ENCODE measurements at places on chromosomes 1 and 21.

DNA sequence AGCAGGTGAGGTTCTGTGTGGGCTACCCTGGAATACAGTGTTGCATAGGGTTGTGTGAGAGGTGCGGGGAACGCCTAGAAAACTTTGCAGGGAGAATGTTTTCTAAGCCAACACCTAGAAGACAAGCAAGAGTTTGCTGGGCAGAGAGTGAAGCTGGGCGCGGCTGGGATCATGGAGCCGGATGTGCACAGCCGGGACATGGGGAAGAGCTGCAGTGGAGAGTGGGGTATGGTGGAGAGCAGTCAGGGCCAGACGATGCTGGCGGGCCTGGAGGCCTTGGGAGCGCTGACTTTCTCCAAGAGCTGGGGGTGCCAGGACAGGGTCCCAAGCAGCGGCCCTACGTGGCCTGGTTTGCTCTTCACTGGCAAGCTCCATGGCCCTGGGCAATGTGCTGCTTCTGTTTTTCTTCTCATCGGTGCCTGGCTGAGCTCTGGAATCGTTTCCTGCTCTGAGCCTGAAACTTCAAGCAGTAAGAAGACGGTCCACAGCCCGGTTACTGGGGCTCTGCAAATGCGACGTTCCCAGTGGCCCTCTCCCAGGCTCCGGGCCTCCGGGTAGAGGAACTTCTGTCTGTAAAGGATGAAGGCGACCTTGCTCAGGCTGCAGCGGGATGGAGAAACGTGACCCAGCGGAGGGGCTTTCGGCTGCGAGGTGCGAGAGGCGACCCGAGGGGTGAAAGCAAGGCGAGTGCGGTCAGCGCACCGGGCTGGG is 51.9 kb upstream of the CD34 start:
- peak; percentile 30 for DNase-seq

DNA sequence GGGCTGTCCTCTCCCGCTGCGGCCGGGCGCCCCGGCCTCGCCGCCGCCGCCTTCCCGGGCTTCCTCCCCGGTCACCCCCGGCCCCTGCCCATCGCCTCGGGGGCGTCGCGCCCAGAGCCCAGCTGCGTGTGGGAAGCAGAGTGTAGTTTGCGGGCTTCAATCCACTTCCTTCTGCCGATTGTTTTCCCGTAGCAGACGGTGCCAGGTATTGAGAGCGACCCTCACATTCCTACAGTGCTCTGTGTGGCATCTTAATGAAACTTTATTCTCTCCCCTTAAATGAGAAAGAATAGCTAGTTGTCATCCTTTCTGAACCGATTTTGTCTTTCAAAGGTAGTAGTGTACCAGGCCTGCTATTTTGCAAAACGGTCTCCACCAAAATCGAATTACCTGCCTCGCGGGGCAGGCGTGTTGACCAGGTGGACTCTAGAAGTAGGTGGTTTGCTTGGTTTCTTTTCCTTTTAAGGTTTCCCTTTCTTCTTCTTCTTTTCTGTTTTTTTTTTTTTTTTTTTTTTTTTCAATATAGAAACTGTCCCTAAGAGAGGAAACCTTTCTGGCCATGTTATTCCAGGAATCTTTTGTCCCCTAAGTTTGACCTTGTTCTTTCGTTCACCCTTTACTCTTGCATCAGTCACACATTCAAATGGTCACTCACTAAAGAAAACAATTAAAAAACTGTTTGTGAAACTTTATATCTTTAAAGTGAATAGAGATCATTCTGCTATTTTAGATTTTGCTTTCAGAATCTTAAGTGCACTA is 881 bp downstream of the USP25 start:
- DNase-seq, result peak; percentile 6

- DNase-seq, result peak; percentile 53
These were observed at the start of gene FAAH for GRCh38 chr1:46394108-46394871. Gene FAAH, plus strand, starts transcription at chr1:46394317. Its CDS starts 32 bp downstream, at chr1:46394349.

DNA sequence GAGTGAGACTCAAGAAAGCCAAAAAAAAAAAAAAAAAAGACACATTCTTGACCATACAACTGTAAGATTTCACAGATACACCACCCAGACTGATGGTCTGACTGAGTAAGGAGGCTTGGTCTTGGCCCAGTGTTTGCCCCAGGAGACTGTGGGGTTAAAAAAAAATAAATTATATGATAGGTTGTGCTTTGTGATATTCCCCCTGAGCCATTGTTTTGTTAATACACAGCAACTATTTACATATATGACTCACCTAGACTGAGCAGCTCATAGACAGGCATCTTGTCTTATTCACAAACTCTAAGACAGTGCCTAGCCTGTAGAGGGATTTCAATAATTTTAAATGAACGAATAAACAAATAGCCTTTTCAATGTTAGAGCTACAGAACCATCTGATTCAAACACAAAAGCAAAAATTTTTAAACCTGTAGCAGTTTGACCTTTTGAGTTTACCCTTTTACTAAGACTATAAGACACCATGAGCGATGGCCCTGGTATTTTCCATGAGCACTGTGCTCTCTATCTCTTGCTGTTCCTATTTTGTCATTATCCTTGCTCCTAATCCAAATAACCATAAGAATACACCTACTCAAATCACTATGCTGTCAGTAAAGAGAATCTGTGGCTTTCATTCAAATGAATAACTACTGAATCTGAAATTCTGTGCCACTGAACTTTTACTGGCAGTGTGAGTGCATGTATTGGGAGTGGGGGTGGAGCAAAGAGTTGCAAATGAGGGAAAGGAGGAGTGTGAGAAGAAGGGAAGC is 199.4 kb upstream of the PTBP2 start:
- DNase-seq, result no peak

DNA sequence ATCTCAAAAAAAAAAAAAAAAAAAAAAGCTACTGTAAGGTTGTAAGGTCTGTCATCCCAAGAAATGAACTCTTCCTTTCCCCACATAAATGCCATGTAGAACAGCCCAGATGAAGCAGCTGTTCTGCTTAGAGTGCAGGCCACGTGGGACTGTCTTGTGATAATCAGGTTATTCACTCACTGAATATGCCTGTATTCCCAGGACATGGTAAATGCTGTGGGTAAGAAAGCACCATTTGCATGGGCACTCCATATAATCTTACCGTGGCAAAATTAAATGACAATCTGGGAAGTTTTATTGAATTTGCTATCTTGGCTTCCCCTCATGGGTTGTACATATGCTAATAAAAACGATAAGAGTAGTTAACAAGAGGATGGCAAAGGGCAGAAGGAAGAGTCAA is 13.8 kb downstream of the RGS5 start:
- DNase-seq, result no peak
